ENCODE measurements at places on chromosomes 7 and 10. TPM values are rescaled to one million over a fixed set of nuclear protein-coding genes. Genes with fewer than 3 reads are reported as not detected.

GRCh38 chr10:86284355-86285105, 82.1 kb downstream of the GRID1 start:
- H3K27me3 ChIP-seq, result no peaks in the 10 kb centered on the region
- no peaks in the 10 kb centered on the region for H3K36me3 ChIP-seq
- no peaks in the 10 kb centered on the region for H3K4me1 ChIP-seq
- H3K27ac ChIP-seq, result no peak overlapping the region
- no peak for DNase-seq

- no peak overlapping the region for H3K4me3 ChIP-seq
- H3K27me3 ChIP-seq, result no peaks in the 10 kb centered on the region
- H3K4me1 ChIP-seq, result peaks cover 2% of the 10 kb centered on the region
- H3K27ac ChIP-seq, result no peak overlapping the region
- no peaks in the 10 kb centered on the region for H3K36me3 ChIP-seq
Observed at GRCh38 chr10:71868192-71868697, 17.2 kb upstream of the PSAP start.

GRCh38 chr7:92731335-92732063, 104.9 kb downstream of the CDK6 start:
- no peak for DNase-seq
- H3K4me3 ChIP-seq, result no peak overlapping the region
- no peak overlapping the region for H3K27ac ChIP-seq
- no peaks in the 10 kb centered on the region for H3K27me3 ChIP-seq

- no peaks in the 10 kb centered on the region for H3K36me3 ChIP-seq
- H3K4me1 ChIP-seq, result peaks cover 8% of the 10 kb centered on the region
- H3K4me3 ChIP-seq, result no peak overlapping the region
- H3K27me3 ChIP-seq, result no peaks in the 10 kb centered on the region
- peak overlapping the region; percentile 22 for H3K27ac ChIP-seq
Observed at GRCh38 chr7:116955801-116956476, 2.6 kb downstream of the ST7 start.

DNA sequence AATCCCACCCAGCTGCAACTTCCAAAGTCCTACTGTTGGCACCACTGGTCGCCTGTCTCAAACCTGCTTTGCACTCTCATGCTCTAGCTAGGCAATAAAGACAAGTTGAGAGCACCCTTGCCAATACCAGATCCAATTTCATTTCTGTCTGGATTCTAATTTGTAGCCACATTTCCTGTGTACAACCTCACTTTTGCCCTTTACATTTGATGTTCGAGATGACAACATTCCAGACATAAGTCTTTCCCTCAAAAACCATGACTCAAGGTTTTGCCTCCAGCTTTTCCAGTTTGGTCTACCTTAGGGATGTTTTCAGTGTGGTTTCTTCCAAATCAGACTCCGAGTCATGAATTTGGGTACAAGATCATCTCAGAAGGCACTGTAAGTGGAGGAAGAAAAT, 309.0 kb downstream of the GPAM start:
- H3K36me3 ChIP-seq, result no peaks in the 10 kb centered on the region
- H3K27ac ChIP-seq, result no peak overlapping the region
- no peaks in the 10 kb centered on the region for H3K4me1 ChIP-seq
- H3K4me3 ChIP-seq, result no peak overlapping the region
- no peaks in the 10 kb centered on the region for H3K27me3 ChIP-seq

GRCh38 chr10:75904499-75905283, 473.3 kb downstream of the LRMDA start:
- no peak for DNase-seq
- no peak overlapping the region for H3K4me3 ChIP-seq
- no peaks in the 10 kb centered on the region for H3K36me3 ChIP-seq
- no peaks in the 10 kb centered on the region for H3K4me1 ChIP-seq
- no peak overlapping the region for H3K27ac ChIP-seq
- H3K27me3 ChIP-seq, result no peaks in the 10 kb centered on the region

- no peaks in the 10 kb centered on the region for H3K4me1 ChIP-seq
- no peak for DNase-seq
- H3K27me3 ChIP-seq, result no peaks in the 10 kb centered on the region
Observed at GRCh38 chr10:130053561-130053960, 57.1 kb downstream of the C10orf143 start.

GRCh38 chr7:70098905-70099672, 500.8 kb downstream of the AUTS2 start:
- H3K4me1 ChIP-seq, result peaks cover 2% of the 10 kb centered on the region
- DNase-seq, result no peak
- H3K27ac ChIP-seq, result no peak overlapping the region
- H3K4me3 ChIP-seq, result no peak overlapping the region
- H3K36me3 ChIP-seq, result no peaks in the 10 kb centered on the region

DNA sequence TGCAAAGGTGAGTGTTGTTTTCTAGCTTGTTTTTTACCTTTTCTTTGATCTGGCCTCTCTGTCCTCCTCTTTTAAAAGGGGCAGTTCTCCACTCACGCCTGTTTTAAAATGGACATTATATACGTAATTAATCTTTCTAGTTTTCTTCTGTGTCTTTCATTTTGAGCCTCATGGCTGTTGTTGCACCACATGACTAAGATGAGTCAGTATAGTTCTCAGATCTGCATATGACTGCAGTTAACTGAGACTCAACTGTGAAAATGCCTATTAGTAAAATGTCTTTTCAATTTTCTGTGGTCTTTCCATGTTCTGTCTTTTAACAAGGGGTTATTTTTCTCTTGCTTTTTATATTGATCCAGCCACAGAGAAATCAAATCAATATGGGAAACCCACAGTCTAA, 296.1 kb downstream of the CDK14 start:
- DNase-seq, result no peak
- H3K4me1 ChIP-seq, result no peaks in the 10 kb centered on the region
- no peak overlapping the region for H3K4me3 ChIP-seq
- no peaks in the 10 kb centered on the region for H3K36me3 ChIP-seq

DNA sequence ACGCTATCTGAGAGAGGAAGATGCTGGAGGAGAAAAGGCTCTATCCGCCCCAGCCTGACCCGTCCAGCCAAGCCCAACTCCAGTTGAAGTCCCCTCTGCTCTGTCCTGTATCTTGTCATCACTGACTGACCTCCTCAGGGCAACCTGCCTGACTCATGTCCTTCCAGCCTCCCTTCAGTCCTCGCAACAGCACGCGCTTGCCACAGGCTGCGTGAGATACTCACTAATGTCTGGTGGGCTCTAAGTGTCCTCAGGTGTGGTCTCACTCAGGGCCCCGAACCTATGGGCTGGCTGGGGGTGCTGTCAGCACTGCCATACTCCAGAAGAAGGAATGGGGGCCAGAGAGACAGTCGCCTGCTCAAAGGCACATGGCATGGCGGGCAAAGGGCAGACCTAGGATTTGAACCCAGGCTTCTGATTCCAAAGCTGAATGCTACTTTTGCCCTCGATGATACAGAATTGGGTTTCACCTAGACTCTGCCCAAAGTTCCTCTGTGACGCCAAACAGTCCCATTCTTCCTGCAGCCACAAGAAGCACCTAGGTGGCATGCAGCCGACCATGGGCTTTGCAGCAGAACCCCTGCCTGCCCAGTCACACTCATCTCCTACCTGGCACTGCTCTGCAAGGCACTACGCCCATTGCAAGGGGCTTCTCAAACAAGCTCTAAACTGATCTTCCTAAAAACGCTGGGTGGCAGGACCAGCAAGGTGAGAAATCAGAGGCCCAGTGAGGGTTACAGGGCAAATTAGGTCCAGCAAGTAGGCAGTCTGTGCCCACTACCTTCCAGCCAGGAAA, 8.5 kb downstream of the FAM53B start:
- H3K27me3 ChIP-seq, result no peaks in the 10 kb centered on the region
- H3K36me3 ChIP-seq, result no peaks in the 10 kb centered on the region

- DNase-seq, result no peak
- peaks cover 28% of the 10 kb centered on the region for H3K4me1 ChIP-seq
- H3K27me3 ChIP-seq, result no peaks in the 10 kb centered on the region
- no peaks in the 10 kb centered on the region for H3K36me3 ChIP-seq
Observed at GRCh38 chr10:5658871-5659618, 7.3 kb downstream of the ASB13 start.

GRCh38 chr7:45240273-45240771, 82.7 kb downstream of the RAMP3 start:
- H3K27me3 ChIP-seq, result no peaks in the 10 kb centered on the region
- H3K27ac ChIP-seq, result no peak overlapping the region
- H3K4me3 ChIP-seq, result no peak overlapping the region
- H3K36me3 ChIP-seq, result no peaks in the 10 kb centered on the region
- no peak for DNase-seq

GRCh38 chr10:89302625-89303024, 779 bp downstream of the IFIT2 start:
- H3K36me3 ChIP-seq, result no peaks in the 10 kb centered on the region
- peak overlapping the region; percentile 88 for H3K27ac ChIP-seq
- peaks cover 11% of the 10 kb centered on the region for H3K4me1 ChIP-seq
- peak overlapping the region; percentile 48 for H3K4me3 ChIP-seq

DNA sequence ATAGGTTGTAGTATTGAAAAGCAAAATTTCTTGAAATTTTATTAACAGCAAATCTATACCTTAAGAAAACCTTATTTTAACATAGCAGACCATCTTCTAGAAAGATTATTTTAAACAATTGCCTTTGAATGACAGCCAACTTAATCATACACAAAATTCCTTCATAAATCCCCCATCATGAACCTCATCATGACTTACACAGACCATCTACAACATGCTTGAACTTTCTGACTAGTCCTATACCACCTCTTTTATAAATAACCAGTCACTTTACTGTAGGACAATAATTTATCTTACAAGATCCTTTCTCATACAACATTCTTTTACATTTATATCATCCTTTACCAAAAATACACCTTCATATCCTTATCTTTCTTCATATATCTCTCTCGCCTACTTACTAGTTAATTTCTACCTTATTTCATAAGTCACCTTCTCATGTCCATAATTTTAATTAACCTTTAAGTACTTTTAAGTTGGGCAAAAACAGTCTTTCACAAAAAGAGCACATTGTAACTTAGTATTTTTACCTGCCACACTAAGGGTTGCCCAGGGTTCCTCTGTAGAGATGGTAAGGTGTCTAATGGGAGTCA, 16.6 kb upstream of the PTN start:
- no peak overlapping the region for H3K27ac ChIP-seq
- no peak for DNase-seq
- H3K27me3 ChIP-seq, result no peaks in the 10 kb centered on the region
- no peaks in the 10 kb centered on the region for H3K36me3 ChIP-seq
- no peak overlapping the region for H3K4me3 ChIP-seq
- no peaks in the 10 kb centered on the region for H3K4me1 ChIP-seq

DNA sequence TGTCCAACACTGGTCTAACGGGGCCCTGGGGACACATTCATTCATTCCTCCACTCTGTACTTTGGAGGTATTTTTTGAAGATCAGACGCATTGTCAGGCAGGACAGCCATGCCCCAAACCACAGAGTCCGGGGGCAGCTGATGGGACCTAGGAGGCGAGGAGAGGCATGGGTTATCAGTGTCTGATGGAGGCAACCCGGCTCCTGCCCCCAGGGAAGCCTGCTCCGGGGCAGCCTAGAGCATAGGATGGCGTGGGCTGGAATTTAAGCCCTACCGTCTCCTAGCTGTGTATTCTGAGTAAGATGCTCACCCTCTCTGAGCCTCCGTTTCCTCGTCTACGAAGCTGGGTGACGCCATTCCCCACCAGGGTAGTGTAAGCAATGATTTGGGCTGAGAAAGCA, 55.4 kb upstream of the ELN start:
- no peaks in the 10 kb centered on the region for H3K4me1 ChIP-seq
- H3K27me3 ChIP-seq, result no peaks in the 10 kb centered on the region
- H3K27ac ChIP-seq, result no peak overlapping the region
- DNase-seq, result no peak
- H3K4me3 ChIP-seq, result no peak overlapping the region

DNA sequence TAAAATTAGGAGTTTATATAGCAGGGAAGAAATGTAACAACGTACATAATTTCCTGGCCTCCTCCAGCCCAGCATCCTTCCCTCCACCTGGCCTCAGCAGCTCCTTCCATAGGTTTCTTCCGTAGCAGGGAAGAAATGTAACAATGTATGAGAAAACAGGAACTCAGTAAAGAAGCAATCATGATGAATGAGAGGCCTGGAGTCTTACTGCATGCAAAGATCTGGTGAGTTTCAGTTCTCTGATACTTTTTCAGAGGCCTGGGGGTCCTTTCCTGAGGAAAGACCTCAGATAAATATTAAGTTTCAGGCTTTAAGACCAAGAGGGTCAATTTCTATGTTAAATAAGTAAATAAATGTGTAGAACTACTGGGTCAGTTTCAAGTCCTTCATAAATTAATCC, 155.7 kb upstream of the C7orf33 start:
- DNase-seq, result no peak
- H3K27ac ChIP-seq, result no peak overlapping the region
- H3K36me3 ChIP-seq, result no peaks in the 10 kb centered on the region
- H3K4me3 ChIP-seq, result no peak overlapping the region

GRCh38 chr7:34191771-34192479, 286.6 kb downstream of the BMPER start:
- H3K4me3 ChIP-seq, result no peak overlapping the region
- H3K4me1 ChIP-seq, result no peaks in the 10 kb centered on the region
- H3K27ac ChIP-seq, result no peak overlapping the region
- no peaks in the 10 kb centered on the region for H3K36me3 ChIP-seq
- H3K27me3 ChIP-seq, result no peaks in the 10 kb centered on the region
- no peak for DNase-seq

DNA sequence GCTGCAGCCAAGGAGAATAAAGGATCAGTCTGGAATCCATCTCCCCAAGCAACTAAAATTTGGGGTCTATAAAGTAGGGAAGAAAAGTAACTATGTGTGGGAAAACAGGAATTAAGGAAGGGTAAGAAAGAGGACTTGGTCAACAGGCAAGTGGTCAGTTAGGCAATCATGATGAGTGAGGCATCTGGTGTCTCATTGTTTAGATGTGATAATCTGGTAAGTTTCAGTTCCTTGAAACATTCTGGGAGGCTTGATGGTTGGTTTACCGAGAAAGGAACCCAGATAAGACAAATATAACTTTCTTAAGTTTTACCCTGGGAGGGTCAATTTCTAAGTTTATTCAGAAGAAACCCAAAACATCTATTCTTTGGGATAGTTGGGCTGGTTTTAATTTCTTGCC, 22.3 kb downstream of the HYAL4 start:
- H3K27ac ChIP-seq, result no peak overlapping the region
- no peaks in the 10 kb centered on the region for H3K27me3 ChIP-seq
- DNase-seq, result no peak
- H3K36me3 ChIP-seq, result no peaks in the 10 kb centered on the region
- no peak overlapping the region for H3K4me3 ChIP-seq

- DNase-seq, result no peak
- H3K4me3 ChIP-seq, result no peak overlapping the region
Observed at GRCh38 chr7:87032604-87033339, 26.7 kb downstream of the ELAPOR2 start.

DNA sequence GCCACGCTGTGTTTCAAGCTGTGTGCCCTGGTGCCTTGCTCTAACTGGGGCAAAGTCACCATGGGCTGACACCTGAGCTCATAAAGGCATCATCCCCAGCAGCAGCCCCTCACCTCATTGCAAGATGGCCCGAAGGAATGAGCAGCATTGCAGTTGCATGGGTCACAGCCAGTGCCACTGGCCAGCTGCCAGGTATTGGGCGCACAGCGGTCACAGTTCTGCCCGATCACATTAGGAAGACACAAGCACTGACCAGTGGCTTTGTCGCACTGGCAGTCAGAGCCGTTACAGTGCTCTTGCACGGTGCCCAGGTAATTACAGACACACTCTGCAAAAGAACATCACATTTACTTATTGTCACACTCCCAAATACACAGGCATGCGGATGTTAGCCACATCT, 51.1 kb downstream of the LAMB1 start:
- no peaks in the 10 kb centered on the region for H3K36me3 ChIP-seq
- no peak overlapping the region for H3K4me3 ChIP-seq
- H3K4me1 ChIP-seq, result no peaks in the 10 kb centered on the region
- no peak for DNase-seq
- H3K27me3 ChIP-seq, result no peaks in the 10 kb centered on the region

Gene LDB1
- 61.2 TPM for total RNA-seq

Gene COL28A1
- total RNA-seq, result 1.3 TPM

Gene VIM
- 3,819 TPM for total RNA-seq

Gene TSPAN12
- total RNA-seq, result 0.83 TPM

Gene STAG3
- 2.0 TPM for total RNA-seq

Gene DDC
- 1.9 TPM for total RNA-seq

Gene WAC
- total RNA-seq, result 96.2 TPM

Gene GCC1
- total RNA-seq, result 18.5 TPM
